Stimulated activated CD4-positive, alpha-beta T cell treated with anti-CD3 and anti-CD28 coated beads, Interleukin-15, amount 100 ng/mL, for 48 hours (primary cell): ENCODE measurements at places on chromosomes 3 and 15.

DNA sequence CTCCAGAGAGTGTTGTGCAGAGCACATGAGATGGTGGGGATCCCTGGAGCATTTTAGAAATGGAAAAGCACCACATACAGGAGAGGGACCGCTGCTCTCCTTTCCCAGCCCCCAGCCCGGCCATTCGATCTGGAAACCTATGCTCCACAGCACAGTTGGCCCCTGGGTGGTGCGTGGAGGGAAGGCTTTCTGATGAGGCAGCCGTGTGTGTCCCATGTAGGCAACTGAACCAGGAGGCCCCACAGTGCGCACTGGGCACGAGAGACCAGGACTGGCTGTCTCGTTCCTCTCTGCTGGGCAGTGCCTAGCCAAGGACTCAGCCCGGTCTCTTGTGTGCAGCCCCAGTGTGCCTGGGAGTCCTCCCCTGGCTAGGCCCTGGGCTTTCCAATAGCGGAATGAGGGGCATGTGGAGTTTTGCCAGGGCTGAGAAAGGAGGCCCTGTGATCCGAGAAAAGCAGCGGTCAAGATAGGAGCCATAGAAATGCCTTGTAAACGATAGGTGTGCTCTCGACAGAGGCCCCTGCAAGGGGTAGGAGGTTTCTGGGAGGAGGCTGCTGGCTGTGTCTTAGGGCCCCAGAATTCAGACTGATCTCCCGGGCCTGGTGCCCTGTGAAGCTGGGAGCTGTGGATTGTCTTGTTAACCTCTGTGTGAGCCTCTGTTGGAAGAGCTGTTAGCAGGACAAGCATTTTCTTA lies 39.0 kb downstream of the CHDH start:
- DNase-seq = no peak

- DNase-seq = no peak
Observed at GRCh38 chr3:57893156-57893555, 115.1 kb upstream of the FLNB start.

DNA sequence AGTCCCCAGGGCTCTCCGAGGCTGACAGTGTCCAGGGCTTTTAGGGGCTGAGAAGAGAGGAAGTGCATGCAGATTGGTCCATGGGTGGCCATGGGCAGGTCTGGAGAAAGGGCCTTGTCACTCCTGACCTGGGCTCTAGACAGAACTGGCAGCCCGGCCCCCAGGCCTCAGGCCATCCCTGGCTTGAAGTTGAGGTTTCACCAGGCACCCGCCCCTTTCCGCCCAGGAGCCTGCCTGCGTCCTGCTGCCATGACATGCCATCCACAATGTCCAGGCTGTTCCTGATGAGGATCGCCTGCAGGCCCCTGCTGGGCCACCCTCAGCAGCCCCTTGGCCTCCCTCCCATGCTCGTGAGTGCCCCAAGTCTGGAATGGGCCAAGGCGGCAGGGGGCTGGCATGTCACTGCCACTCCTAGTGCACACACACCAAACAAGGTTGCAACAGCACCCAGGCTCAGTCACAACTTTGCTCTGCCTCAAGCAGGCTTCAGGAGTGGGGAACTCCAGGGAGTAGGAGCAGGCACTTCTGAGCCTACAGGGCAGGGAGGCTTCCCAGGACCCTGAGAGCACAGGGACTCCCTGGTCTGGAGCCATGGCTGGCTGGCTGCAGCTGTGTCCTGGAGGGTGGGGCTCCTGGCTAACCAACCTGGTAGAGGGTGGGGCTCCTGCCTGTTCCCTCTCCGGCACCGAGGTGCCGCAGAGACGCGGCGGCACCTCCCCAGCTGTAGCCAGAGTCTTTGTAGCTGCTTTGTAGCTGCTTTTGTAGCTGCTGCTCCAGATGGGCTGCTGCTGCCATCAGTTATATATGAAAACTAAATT lies 1457.1 kb upstream of the GBE1 start:
- DNase-seq = no peak

- no peak for DNase-seq
Observed at GRCh38 chr3:129654131-129654530, 47.7 kb upstream of the PLXND1 start.

GRCh38 chr3:160757233-160758106 lies 1.4 kb downstream of the PPM1L start:
- no peak for DNase-seq

- DNase-seq = no peak
Observed at GRCh38 chr15:61489571-61489970, 260.5 kb upstream of the RORA start.

- no peak for DNase-seq
Observed at GRCh38 chr3:61872077-61872706, 310.8 kb downstream of the PTPRG start.

DNA sequence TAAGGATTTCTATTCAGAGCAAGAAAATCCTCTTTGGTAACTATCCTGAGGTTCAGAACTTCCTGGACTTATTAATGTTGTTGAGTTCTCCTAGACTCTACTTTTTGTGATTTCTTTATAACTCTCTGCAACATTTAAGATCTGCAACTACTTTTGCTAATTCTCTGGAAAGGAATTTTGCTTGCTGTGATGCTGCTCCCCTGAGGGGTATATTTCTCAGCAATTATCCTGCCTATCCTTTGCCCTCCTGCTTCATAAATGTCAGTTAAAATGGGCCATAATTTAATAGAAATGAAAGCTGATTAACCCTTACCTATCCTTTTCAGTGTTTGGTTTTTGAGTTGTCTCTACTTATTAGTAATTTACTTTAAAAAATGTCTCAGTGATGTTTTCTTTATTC lies 377.3 kb upstream of the LRRC3B start:
- DNase-seq = no peak

GRCh38 chr3:5120446-5120845 lies 1.6 kb upstream of the ARL8B start:
- DNase-seq = no peak

DNA sequence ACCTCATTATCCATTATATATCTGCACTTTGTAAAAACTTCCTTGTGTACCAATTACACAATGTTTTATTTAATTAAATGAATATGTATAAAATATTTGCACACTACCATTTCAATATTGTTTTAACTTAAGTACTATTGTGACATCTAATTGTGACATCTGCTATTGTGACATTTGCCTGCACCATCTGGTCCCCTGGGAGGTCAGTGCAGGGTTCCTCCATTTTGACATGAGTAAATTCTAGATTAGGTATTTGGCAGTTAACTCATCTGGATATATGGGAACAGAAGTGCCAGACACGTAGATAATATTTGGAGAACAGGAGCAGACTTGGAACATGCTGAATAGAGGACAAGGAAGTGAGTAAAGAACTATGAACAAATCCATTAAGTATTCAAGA lies 332.1 kb downstream of the VGLL3 start:
- no peak for DNase-seq

- DNase-seq = no peak
Observed at GRCh38 chr3:33482111-33482521, 41.9 kb upstream of the UBP1 start.

DNA sequence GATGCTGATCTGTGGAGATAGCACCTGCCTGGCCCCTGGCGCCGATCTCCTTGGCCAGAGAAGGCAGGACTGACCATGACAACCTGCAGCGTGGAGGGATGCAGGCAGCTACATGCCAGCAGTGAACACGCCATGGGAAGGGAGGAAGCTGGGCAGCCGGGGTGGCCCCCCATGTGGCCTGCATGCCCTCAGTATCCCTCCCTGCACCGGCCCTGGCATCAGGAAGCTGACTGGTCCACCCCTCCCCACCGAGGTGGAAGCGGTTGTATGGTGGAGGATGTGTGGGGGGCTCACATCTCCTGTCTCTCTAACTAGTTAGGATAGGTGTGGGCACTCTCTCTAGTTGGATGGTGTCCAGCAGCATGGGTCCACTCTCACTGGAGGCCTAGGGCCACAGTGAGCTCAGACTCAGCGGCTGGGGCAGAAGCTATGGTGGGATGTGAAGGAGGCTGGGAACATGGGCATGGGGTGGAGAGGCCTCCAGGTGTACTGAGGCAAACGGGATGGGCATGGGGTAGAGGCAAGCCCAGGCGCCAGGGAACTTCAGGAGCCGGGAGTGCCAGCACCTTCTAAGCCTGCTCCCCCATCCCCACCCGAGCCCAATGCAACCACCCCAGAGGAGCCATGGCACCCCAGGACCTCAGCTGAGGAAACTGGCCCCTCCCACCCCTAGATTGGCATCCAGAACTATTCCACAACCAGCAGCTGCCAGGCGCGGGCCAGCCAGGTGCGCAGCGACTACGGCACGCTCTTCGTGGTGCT lies 1.8 kb upstream of the ABTB1 start:
- DNase-seq = no peak

DNA sequence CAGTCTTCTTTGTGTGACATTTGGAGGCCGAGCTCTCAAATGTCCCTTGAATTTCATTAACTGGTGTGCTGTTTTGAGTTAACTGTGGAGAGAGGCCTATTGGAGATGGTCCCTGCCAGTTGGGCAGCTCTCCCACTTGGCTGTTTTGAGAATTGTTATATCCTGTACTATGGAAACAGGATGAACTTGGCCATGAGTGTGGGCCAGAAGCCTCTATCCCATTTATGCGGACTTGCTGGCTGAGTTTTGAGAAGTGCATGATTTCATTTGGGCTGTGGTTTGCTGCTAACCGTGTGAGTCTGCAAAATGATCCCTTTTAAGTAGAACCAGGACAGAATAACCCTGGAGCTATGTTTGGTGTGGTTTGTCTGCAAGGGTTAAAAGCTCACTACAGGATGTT lies 366.0 kb downstream of the PTPRG start:
- DNase-seq = no peak

GRCh38 chr3:55518451-55518850 lies 31.3 kb upstream of the WNT5A start:
- no peak for DNase-seq

- peak; percentile 41 for DNase-seq
Observed at GRCh38 chr3:66276705-66277274, 56.0 kb downstream of the SLC25A26 start.

DNA sequence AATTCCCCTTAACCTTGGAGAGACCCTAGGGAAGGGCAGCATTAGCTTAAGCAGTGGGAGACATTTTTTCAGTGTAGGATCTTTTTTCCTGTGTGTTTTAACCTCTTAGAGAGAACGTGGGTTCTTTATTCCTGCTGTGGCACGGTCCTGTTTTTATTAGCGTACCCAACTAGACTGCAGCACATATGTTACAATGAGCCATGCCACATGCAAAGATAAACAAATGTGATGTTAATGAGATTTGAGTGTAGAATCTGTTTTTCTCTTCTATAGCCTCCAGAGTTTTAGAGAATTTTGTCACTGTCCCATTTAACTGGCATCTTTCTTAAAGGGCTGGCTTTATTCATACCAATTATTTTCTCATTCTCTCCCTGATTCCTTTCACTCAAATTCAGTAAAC lies 347.5 kb downstream of the CNTN4 start:
- no peak for DNase-seq

GRCh38 chr15:63463036-63463435 lies 41.4 kb upstream of the USP3 start:
- no peak for DNase-seq
